ENCODE measurements at places on chromosomes 1 and 21. TPM values are rescaled to one million over a fixed set of nuclear protein-coding genes. Genes with fewer than 3 reads are reported as not detected.

Gene CLEC20A
- not detected for polyA plus RNA-seq

- DNase-seq, result no peak
Observed at GRCh38 chr1:117670976-117671780, 65.3 kb downstream of the TENT5C start.

Gene LDLRAD2
- polyA plus RNA-seq, result 0.05 TPM

- DNase-seq, result no peak
Observed at GRCh38 chr21:36817732-36818450, 119.0 kb downstream of the SIM2 start.

- DNase-seq, result no peak
Observed at GRCh38 chr1:95990033-95990432, 731.6 kb upstream of the PTBP2 start.

DNA sequence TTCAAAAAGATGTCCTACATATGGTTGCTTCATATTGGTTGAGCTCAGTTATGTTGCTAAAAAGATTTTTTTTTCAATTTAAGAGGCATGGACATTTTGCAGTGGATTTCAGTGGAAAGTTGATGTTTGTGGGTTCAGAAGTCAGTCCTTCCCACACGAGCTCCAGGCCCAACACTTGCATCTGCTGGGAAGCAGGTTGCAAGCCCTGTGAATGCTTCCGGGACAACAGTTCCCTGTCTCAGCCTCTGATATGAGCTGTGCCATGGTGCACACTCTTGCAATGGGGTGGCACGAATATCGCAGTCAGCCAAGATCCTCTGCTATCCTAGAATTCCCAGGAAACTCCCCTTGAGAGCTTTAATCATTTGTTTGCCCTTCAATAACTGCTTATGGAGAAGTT lies 30.3 kb upstream of the ABCG1 start:
- no peak for DNase-seq

DNA sequence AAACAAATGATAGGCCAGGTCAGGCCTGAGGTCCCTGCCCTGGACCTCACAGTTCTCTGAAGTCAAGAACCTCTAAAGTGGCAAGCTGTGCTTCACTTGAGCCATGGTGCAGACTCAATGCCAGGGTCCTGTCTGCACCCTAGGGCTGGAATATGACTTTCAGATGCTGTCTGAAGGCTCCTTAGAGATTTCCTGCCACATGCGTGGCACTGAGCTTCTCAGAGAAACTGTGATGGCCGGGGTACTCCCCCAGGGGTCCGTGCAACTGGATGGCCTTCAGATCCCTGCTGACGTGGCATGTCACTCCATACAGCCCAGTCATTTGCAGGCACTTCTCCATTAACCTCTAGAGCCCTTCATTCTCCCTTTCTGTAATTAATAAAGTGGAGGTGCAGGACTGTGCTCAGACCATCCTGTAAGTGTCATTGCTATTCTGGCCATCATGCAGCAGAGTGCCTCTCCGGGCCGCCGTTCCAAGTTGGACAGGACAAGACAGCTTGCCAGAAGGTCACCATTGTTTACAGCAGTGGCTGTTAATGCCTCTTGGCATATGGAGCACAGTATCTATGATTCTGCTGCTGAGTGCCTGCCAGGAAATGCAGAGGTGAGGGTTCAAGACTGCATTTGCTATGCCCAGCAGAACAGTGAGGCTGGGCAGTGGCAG lies 205.1 kb upstream of the COA6 start:
- no peak for DNase-seq

DNA sequence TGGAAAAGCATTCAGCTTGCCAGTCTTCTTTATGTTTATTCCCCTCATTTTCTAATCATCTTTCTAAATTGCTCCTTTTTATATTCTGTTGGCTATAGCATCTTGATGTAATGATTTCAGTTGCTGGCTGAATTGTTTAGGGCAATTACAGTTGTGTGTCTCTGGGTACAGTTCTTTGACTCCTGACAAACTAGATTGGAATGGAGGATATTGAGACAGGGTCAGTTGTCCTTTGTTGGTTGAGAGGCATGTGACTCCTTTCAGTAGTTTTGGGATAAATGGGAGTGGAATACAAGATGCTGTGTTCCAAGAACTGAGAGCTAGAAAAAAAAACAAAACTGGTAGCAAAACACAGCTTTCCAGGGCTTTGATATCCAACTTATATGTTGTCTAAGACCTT lies 1.5 kb downstream of the CENPF start:
- DNase-seq, result no peak

Gene SEMA4A
- polyA plus RNA-seq, result 0.58 TPM

DNA sequence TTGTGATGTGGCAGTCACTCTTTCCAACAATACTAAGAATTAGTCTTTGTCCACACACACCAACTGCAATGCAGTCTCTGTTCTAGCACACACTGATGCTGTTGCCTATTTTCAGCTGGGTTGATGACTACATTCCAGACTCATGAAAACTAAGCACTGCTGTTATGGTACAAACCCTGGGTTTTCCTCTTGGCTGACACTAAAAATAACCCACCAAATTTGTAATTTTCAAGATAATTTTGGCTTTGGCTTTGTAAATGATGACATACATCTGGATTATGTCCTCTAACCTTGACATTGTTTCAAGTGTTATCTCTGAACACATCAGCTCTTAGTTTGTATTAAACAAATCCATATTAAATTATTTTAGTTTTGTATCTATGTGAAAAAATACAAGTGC lies 444.8 kb downstream of the PTPRC start:
- DNase-seq, result peak; percentile 6

GRCh38 chr1:234533975-234534876 lies 55.2 kb upstream of the TARBP1 start:
- peak; percentile 97 for DNase-seq

DNA sequence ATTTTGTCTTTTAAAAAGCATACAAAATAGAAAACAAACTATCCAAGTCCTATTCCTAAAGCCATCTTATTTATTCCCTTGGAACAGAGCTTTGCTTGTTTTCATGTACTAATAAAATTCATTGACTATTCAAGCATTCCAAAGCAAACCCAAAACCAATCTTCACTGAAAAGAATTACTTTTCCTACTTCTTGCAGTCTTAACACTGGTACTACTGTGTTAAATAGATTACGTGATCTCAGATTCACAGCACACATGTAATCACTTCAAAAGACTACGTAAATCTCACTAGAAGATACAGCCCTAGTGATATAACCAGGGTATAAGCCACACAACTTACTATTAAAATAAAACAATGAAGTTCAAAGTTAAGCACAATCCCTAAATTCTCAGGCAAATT lies 39.0 kb downstream of the ZZZ3 start:
- no peak for DNase-seq

GRCh38 chr1:94737124-94737998 lies 82.8 kb upstream of the SLC44A3 start:
- no peak for DNase-seq

GRCh38 chr1:17892225-17892624 lies 137.1 kb downstream of the ACTL8 start:
- no peak for DNase-seq

DNA sequence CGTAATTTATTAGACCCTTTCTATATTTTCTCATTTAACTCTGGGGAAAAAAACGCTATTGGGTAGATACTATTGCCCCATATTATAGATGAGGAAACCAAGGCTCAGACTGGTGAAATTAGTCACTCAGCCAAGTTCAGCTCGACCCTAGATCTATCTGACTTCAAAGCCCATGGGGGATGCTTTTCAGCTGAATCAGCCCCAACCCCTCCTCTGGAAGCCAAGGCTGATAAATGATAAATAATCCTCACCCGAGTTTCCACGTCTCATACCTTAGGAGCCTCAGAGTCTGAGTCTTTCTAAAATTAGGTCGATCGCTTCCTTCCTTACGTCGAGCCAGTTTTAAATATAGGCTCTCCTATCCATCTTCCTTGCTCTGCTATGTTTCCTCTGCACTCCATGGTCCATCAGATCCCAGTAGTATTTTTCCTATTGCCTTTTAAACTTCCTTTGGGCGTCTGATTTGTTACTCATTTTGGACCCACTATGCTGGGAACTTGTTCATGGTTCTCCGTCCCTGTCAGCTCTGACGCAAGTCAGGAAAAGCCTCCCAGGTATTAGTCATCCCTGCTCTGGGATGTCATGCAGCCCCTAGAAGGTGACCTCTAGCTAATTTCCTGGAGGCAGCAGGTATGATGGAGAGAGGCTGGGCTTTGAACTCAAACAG lies 122.8 kb downstream of the PLPP3 start:
- DNase-seq, result no peak

DNA sequence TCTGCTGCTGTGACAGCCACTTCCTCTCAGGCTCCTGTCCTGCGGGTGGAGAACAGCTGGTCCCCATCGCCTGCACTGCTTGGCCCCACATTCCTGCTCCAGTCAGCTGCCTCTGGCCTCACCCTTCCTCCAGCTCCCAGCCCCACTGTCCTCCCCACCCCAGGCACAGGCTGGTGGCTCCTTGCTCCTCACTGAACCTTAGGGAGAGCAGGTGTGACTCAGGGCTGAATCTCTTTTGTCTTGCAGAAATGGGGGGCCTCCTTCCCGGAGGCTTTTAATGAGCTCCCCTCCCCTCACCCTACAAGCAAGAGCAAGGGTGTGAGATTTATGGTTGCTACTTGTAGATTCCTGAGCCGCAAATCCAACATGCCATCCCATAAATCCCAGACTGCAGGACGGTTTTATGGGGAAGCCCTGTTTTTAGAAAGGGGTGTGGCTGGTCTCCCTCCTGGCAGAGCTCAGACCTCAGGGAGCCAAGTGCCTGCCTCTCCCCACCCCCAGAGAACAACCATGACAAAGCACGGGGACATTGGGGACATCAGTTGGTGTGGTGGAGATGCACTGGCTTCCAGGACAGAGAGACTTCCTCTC lies 15.2 kb downstream of the CDK18 start:
- DNase-seq, result no peak

Gene DEDD
- 38.0 TPM for polyA plus RNA-seq

DNA sequence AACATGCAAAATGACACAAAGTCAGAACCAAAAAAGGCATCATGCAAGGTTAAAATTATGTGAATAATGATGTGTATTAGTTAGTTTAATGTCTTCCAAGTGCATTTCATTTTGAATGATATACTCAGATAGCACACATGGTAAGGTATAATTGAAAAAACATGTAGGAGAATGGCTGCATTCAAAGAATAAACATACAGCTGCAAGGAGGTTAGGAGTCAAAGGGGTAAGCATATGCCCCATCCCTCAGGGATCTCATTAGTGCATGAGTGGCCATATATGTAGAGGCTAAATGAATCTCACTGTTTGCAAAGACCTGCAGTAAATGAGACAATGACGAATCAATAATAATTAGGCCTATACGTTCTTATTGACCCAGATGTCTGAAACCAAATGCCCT lies 179.7 kb upstream of the HOOK1 start:
- no peak for DNase-seq

DNA sequence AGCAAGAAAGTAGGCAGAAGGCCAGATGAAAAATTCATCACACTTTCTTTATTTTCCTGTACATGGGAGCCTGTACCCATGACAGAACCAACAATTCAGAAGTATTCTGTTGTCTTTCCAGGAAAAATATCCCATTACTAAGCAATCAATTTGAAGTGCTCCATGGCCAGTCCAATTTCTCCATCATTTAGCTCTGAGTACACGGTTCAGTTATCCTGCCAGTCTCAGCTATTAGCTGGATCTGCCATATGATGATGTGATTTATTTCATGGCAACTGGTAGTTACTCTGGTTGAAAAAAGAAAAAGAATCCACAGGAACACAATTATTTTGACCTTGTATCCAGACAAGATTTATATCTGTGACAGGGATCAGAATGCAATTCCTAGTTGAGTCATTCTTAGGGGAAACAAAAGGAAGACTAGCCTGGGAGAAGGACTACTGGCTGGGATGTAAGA lies 70.6 kb upstream of the GORAB start:
- DNase-seq, result no peak

- DNase-seq, result no peak
Observed at GRCh38 chr1:35857830-35858229, 25.2 kb upstream of the AGO1 start.

DNA sequence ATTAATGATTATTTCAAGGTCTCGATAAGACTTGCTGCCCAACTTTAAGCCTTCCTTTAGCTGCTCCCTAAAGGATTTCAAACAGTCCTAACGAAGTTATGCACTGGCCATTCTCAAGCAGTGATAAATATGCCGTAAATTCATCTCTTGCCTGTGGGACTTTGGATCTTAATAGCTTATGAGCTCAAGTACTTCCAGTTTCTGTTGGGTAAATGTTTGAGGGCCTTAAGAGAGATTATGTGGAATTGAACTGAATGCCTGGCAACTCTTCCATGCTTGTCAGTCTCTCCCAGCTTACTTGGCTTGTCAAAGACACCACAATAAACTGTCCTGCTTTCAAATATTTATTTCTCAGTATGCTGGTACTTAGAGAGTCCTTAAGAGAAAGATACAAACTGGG lies 3.5 kb upstream of the OR10J4 start:
- DNase-seq, result no peak

Gene C1orf141
- not detected for polyA plus RNA-seq

Gene CHODL
- 0.05 TPM for polyA plus RNA-seq

DNA sequence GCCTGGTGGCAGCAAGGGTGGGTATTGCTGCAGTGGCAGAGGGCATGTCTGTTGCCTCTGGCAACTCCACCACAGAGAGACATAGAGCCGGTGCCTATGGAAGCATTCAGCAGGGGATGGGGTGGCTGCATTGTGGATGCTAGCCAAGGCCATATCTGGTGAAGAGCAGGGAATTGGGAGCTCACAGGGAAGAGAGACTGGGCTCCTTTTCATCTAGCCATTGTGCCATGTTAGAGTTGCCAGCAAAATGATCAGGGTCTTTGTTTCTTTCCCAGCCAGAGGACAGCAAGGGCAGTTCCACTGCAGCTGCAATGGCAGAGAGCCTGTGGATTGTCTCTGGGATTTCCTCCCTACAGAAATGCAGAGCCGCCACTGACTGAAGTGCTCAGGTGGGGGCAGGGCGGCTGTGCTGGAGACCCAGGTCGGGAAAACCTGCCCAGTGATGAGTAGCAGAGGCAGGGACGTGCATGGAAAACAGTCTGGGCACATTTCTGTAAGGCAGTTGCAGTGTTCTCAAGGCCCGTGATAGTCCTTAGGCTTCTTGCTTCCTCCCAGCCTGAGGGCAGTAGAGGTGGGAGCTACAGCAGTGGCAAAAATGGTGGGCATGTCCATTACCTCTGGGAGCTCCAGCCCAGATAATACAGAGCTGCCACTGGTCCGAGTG lies 40.2 kb upstream of the CYP4X1 start:
- DNase-seq, result no peak

- no peak for DNase-seq
Observed at GRCh38 chr1:234972411-234973191, 156.0 kb downstream of the TOMM20 start.

DNA sequence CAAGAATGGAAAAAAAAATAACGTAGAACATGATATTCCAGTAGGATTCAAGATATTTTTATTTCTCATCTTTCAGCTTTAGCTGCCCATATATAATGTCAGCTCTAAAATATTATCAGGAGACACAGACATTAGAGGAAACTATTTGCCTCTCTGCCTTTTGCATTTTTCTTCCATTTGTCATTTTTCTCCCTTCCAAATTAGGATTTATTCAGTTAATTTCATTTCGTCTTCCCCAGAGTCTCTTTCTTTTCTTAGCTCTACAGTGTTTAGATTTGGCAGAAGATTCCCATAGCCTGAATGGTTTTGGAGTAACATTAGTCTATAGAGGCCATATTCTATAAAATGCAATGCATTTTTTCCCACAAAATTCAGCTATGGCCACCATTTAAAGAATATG lies 5.1 kb upstream of the ENAH start:
- DNase-seq, result no peak

Gene BMP8B
- not detected for polyA plus RNA-seq
